Foreskin keratinocyte (primary cell): ENCODE measurements at places on chromosomes 11 and 22.

GRCh38 chr22:27853424-27853823, 51.9 kb upstream of the MN1 start:
- DNase-seq, result no peak

DNA sequence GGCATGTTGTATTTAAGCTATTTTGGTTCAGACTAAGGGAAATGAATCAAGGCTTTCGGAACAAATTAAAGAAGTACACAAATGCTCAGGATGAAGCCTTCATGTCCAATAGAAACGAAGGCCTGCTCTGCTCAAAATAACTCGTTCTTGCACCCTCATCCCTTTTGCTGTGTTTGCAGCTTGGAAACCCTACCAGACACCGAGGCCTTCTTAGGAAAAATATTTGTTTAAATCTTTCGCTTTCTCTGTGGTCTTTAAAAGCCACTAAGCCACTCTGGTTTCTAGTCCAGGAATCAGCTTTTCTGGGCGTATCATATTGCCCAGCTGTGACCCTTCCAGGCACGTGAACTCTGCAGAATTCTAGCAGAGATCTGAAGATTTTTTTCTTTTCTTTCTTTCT, 60.9 kb upstream of the HSPA8 start:
- DNase-seq, result no peak

DNA sequence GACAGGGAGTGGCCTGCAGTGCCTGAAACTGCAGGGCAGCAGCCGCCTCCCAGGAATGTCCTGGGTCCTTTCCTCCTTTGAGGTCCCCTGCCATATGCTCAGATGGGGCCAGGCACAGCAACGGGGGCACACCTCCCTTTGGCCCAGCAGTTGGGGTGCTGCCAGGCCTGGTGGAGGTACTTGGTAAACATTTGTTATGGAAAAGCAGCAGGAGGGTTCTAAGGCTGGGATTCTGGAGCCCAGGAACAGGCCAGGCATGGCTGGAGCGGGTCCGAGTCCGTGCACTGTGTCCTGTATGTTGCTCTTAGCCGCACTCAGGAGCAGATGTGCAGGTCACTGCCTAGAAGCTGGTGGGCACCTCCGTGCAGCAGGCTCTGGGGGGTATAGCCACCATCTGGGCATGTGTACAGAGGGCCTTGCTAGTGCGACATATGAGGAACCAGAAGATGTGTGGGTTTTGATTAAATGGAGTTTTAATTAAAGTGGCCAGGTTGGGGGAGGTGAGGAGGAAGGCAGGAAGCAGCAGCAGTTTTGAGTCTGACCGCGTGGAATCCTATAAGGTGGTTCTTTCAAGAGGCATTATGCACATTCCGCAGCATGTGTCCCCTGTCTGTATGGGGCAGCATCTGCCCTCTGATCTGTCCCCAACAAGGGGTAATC, 1.5 kb downstream of the ADORA2A start:
- no peak for DNase-seq

DNA sequence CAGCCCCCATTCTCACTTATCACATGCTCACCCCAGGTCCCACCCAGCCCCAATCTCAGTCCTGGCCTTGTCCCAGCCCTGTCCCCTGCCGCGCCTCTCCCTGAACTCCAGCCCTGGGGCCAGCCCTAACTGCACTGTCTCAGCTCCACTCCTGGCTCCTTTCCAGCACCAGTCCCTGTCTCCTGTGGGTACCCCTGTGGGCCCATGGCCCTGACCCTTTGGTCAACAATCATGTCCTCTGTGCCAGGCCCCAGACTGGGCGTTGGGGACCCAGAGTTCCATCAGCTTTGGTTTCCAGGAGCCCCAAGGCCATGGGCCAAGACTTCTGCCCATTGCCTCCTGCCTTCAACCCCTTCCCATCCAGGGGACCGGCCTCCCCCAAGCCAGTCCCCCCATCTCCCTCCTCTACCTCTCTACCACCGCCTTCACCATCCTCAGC, 757 bp downstream of the SPI1 start:
- no peak for DNase-seq

DNA sequence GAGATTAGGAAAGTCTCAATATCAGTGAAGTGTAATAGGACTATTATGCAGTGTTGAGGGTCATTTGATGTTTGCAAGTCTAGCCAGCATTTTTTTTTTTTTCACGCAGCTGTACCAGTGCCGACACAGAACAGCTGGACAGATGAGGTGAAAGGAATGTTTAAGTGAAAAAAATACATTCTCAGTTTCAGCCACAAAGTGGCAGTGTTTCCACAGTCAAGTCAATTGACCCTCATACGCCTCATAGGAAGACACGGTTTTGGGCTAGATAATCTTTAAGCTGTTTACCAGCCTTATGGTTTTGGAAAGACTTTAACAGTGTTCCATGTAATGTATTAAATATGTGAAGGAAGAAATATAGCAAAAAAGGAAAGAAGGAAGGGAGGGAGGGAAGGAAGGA, 349.9 kb upstream of the ANO3 start:
- peak; percentile 47 for DNase-seq

GRCh38 chr11:75793966-75794365, 21.0 kb upstream of the UVRAG start:
- DNase-seq, result no peak

DNA sequence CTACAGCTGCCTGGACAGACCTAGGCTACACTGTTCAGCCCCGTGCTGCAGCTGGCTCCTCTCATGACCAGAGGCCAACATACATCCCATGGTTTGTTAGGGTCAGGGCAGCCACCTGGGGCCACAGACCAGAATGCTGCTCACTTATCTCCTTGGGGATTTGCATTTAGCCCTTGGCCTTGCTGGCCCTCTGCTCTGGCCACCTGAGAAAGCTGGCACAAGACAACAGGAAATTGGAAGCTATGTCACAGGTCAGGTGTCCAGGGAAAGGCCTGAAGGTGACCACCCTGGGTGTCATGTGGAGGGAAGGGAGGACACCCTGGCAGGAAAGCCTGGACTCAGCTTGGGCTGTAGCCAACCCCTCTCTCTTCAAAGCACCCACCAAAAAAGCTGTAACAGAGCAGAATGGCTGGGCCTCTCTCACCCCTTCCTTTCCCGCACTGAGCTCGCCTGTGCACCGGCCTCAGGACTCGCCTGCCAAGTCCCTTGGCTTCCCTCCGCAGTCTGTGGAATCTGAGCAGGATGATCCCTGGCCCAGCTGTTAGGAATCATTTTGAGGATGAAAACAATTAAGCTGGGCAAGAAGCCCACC, 86.3 kb downstream of the SNX19 start:
- no peak for DNase-seq

DNA sequence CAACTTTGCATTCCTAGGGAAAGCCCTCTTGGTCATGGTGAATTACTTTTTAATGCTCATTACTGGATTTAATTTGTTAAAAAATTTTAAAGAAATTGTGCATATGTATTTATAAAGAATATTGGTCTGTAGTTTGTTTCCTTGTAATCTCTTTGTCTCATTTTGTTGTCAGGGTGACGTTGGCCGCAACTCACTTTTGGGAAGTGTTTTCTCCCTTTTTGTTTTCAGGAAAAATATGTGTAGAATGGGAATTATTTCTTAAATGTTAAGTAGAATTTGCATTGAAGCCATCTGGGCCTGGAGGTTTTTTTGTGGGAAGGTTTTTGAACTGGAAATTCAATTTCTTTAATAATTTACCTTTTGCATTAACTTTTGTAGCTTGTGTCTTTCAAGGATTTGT, 149.1 kb downstream of the UVRAG start:
- no peak for DNase-seq

DNA sequence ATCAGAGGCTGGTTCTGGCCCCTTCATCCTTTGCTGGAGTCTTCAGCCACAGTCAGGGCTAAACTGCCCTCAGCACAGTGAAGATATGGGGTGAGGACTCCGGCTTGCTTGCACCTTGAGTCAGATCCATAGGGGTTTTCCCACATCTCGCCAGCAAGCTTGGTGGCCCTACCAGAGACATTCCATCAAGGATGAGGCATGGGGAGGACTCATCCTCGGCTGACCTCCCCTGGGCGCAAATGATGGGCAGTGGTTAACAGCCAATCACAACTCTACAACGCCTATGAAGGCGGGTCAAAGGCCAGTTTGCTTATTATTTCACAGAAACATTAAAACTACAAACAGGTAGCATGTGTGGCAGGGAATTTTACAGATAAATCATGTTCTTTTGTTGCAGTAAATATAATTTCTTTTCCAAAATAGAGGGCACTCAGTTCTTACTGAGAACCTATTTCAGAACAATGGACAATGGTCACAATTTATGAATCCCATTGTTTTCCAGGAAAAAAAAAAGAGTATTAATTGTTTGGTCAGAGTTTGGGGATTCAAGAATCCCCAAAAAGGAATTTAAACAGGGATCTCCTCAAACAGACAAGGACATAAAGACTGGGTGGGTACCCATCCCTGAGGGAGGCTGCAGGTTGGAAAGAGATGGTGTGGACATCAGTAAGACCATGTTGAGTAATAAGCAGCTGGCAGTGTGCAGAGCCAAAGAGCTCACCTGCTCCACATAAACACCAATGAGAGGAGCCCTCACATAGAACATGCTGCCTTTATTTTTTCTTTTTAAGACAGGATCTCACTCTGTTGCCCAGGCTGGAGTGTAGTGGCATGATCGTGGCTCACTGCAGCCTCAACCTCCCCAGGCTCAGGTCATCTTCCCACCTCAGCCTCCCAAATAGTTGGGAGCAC, 14.8 kb downstream of the PLAAT3 start:
- DNase-seq, result peak; percentile 92

GRCh38 chr22:49046546-49047361, 780.9 kb downstream of the BRD1 start:
- no peak for DNase-seq

- peak; percentile 90 for DNase-seq
Observed at GRCh38 chr22:45105281-45105702, 58.4 kb upstream of the NUP50 start.

DNA sequence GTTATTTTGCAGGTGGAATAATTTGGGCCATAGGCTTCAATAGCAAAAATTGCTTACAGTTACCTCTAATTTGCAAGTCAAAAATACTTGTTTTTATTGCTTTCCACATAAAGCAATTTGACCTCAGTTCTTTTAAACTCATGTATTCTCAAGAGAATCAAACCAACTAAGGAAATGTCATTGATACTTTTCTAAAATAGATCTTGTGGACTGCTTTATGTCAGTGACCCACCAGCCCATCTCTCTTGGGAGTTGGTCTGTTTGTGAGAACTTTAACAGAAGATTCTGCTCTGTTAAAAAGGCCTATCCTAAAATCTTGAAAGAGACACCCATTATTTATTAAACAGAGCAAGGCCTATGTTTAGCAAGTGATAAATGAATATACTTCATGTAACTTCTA, 75.2 kb downstream of the DDIAS start:
- DNase-seq, result no peak

- no peak for DNase-seq
Observed at GRCh38 chr11:68677432-68677831, 6.9 kb upstream of the GAL start.

GRCh38 chr11:59223611-59224010, 10.9 kb upstream of the MPEG1 start:
- DNase-seq, result no peak

GRCh38 chr11:86171627-86172026, 72.9 kb upstream of the EED start:
- DNase-seq, result no peak

DNA sequence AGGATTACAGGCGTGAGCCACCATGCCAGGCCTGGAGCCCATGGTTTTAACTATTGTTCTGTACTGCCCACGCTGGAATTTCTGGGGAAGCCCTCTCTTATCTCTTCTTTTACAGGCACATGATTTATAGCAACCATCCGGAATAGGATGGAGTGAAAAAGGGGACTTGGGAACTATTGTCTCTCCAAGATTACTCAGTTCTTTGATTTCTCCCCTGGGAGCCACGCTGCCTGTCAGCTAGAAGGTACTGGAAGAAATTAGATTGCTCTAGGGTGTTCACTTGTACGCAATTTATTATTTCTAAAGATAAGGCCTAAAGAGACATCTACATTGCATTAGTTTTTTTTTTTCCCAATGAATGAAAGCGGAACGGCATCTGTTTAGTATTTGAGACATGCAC, 65.6 kb upstream of the PTPRJ start:
- no peak for DNase-seq

GRCh38 chr22:44620129-44620840, 81.7 kb upstream of the PRR5 start:
- DNase-seq, result no peak

DNA sequence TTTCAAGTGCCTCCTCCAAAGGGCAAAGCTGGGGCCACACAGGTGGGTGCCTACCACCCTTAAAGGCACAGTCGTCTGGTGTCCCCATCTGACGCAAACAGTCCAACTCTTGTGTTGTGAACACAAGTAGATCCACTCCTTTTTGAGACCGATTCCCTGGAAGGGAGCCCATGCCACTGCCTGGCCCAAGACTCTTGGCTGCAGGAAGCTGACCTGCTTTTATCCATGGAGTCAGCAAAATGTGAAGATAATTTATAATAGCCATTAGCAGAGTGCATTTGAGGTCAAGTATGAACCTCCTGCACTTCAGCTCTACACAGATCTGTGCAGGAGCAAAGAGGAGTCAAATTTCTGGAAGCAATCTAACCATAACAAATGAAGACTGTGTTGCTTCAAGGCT, 68.5 kb downstream of the ADM start:
- DNase-seq, result no peak

DNA sequence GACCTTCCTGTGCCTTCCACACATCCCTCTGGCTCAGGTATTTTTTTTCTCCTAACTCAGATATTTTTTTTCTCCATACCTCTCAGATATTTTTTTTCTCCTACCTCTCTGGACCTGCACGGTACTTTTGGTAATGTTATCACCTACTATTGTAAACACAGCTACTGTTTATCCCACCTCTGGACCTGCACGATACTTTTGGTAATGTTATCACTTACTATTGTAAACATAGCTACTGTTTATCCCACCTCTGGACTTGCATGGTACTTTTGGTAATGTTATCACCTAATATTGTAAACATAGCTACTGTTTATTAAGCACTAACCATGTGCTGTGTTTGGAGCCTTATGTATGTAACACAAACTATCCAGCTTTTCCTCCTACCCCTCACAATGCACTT, 12.1 kb upstream of the UPB1 start:
- no peak for DNase-seq

DNA sequence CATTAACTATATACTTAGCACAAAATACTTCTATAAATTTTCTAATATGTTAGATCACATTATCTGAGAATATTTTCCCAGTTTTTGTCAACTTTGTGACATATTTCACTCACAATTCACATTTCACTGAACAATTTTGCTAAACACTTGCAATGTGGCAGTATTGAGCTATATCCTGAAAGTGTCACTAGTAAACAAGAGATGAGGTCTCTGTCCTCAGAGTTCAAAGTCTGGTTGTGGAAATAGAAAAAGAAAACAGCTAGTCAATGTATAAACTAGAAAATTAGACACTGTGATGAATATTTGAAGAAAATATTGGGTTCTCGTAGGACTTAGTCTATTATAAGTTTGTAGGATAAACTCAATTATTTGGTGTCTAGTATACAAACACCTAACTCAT, 87.4 kb upstream of the CHORDC1 start:
- no peak for DNase-seq

DNA sequence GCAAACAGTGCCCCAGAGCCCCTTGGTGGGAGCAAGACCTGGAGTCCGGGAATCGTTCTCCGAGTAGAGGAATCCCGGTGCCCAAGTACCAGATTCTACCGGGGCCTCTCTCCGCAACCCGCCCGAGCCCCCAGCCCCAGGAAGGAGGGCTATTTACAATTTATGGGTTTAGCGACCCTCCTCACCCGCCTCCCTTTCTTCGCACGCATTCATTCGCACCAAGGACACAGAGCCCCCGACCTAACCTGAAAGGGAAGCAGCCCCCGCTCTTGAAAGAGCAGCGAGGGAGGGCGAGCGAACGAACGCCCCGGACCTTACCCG, 628 bp downstream of the LRP4 start:
- DNase-seq, result no peak
